Frontal cortex (tissue), 4 donors: ENCODE measurements at places on chromosomes 2 and 18.
A peak's percentile ranks its signal among the peaks of the same experiment; 100 is the strongest.

DNA sequence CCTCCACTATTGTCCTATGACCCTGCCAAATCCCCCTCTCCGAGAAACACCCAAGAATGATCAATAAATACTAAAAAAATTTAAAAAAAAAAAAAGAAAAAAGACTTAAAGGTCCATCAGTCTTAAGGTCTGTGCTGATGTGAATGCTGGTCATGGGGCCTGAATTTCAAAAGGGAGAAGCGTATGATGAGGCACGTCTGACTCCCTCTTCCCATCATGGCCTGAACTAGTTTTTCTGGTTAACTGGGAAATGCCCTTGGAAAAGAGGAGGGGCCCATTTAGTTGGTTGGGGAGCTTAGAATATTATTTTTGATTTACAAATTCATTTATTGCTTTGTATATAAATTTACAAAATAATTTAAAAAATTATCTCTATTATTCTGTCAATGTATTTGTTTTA is 291.0 kb upstream of the CDH19 start:
- no peak for DNase-seq

DNA sequence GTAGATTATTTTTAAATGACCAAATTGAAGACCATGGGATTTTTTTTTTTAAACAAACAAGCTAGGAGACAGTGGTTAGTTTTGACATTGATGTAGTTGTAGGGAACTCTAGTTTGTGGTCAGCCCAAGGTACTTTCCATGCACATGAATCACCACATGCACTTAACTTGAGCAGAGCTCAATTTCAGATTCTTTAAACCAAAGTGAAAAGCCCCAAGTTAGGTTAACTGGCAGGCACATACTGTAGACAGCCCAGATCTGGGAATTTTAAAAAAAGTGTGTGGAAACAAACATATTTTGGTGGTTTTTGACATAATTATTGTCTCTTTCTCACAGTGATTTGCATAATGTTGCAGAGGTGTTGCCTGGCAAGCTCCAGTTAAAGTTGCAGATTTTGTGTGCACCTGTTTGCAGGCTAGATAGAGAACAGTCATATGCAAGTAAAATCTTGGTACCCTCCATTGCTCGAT is 88.4 kb downstream of the BCL2L11 start:
- DNase-seq: no peak

GRCh38 chr2:171523088-171524017 is 1.1 kb downstream of the CYBRD1 start:
- peak; percentile 58 for DNase-seq

- DNase-seq: no peak
These were observed 5.9 kb upstream of the TMSB10 start for GRCh38 chr2:84899304-84900204.
